ENCODE measurements at places on chromosomes 3 and 15.

DNA sequence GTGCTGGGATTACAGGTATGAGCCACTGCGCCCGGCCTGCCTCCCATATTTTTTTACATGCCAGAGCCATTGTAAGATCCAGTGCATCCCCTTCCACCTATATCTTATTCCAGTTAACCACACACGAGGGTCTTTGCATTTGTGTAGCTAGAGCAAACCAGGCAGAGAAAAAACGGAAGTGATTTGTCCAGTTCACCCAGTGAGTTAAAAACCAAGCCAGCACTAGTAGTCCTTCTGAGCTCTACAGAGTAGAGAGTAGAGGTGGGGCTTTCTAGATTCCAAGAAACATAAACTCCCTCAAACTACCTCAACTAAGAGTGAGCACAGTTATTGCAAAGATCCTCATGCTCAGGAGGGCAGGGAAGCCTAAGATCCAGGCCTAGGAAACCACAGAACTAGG lies 34.7 kb downstream of the TMEM158 start:
- DNase-seq, result no peak

GRCh38 chr15:76253691-76254473 lies 57.4 kb downstream of the ETFA start:
- DNase-seq, result no peak

DNA sequence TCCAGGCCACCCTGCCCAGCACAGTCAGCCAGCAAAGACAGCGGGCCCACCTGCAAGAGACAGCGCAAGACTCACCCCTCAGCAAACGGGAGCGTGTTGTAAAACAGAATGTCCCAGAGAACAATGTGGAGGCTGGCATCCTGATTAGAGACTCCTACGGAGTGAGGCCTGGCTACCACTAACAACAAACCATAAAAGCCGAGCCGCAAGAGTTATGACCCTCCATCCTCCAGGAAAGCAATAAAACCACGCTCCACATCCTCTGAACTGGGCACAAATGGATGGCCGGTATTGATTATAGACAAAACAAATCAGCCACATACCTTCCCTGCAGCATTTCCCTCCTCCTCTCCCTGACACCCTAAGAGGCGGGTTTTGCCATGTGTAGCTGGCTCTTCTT lies 75.8 kb upstream of the LIPC start:
- no peak for DNase-seq

GRCh38 chr3:182906036-182906435 lies 74.3 kb downstream of the DCUN1D1 start:
- DNase-seq, result no peak

DNA sequence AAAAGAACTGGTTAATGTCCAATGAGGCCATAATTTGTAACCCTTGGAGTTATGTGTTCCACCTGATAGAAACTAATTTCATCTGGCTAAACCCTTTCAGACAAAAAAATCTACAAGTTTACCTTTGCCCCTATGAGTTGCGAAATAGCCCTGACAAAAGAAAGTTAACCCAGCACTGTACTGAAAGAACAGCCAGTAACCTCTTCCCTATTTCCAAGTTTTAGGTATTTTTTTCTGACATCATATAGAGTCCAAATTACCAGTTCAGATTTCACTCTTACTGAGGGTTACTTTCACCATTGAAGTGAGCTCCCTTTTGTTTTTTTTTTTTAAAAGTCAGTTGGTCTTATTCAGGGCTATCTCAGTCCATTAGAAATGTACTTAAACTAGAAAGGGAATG lies 42.8 kb upstream of the PTPRG start:
- no peak for DNase-seq

GRCh38 chr3:134483195-134483900 lies 2.4 kb downstream of the ANAPC13 start:
- DNase-seq, result no peak

DNA sequence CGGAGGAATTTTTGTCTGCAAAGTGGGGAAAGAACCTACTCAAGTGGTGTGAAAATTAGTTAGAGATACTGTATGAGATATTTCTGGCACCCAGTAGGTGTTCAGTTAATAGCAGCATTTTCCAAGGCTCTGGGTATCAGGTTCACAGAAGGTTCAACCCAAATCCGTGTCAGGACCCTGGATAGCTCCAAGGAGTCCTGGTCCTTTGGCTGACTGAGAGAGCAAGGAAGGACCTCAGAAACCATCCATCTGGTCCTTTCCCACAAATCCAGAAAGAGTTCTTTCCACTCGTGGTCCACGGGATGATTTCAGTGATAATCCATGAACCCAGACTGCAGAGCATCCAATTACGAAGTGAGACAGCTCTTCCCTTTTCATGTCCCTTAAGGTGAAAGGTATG lies 51.4 kb downstream of the SLC6A11 start:
- no peak for DNase-seq

DNA sequence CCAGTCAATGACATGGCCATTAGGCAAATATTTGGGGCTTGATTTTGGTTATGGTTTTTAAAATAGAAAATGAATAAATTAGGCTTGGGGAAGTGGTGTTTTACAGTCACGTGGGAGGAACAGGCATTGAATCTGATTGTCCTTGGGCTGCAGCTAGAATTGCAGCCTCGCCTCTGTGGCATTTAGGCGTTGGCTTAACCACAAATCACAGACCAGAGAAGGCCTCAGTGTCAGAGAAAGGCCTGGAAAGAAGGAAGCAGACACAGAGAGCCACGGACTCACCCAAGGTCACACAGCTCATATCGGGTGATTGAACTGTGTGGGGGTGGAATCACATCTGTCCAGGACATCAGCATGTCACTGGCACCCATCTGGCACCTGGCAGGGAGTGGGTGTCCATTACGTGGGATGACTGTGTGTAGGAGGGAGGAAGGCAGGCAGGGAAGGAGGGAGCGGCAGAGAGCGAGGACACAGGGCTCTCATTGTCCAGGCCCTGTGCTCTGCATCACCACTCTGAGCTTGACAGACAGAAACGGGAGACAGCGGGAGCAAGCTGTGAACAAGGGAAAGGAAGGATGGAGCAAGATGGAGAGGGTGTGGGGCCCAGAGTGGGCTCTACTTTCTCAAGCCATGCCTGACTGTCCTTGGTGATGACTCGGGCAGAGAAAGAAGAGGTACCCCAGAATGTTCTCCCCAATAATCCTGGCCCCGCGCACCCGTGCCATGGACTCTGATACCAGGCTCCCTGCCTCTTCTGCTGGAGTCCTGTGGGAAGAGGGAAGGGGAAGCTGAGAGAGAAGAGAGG lies 186.4 kb downstream of the FAM43A start:
- no peak for DNase-seq

DNA sequence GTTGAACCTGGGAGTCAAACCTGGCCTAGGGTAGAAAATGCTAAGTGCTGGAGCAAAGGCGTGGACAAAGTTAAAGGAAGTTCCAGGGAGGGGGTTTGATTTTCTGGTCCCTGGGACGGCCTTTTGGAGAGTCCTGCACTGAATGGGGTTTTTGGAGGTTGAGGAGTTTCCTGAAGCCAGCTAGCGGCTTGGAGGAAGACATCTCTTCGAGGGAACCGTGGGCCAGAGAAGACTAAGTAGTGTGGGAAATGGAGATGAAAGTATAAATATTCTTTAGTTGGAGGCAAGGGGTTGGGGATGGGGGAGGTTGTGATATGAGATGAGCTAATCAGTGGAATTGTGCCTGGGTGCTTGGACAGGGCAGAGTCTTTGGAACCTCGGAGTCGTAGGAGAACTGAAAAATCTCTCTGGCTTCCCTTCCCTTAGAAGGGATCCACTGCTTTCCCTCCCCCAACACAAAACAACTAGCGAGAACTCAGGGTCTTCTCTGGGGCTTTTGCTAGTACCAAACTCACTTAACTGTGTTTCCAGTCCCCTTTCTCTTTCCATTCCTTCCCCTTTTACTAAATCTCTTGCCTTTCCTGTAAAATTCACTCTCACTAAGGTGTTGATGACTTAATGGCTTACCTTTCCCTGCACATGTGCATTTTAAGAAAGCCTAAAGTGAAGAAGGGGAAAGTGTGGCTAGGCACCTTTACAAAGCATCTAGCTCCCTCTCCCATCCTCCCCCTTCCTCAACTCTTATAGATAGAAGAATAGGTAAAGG lies 1.0 kb downstream of the LPP start:
- DNase-seq, result no peak

DNA sequence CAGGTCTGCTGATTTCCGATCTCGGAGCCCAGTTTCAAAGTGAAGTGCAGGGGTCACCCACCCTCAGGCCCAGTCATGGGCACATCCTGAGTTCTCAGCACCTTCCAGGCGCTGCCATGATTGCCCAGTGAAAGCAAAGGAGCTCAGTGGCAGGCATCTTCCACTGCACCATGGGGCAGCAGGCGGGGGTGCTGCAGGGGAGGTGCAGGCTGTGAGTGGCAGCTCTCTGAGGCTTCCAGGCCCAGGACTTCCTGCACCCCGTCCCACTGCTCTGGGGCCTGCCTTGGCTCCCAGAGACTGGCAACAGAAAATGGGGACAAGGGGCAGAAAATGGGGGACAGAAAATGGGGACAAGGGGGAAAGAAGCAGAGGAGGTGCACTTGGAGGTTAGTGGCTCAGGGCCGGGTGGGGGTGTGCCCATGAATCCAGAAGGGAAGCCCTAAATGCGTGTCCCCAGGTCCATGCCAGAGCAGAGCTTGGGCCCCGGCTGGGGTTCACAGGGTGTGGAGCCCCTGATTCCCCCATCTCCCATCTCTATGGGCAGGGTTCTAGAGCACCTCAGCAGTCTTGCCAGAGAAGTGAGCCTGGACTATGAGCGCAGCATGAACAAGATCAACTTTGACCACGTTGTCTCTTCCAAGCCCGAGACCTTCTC lies 28.0 kb downstream of the DNAH1 start:
- no peak for DNase-seq

DNA sequence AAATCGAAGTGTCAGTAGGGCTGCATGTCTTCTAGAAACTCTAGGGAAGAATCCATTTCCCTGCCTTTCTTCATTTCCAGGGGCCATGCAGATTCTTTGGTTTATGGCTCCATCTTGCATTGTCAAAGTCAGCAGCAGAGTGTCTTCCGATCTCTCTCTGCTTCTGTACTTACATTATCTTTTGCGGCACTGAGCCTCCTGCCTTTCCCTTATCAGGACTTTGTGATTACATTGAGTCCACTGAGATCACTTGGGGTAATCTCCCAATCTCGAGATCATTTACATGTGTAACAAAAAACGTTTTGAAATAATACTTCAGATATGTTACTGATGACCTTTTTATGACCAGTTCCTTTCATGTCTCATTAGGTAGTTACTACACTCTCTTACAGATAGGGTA lies 695.9 kb downstream of the NSUN3 start:
- no peak for DNase-seq

DNA sequence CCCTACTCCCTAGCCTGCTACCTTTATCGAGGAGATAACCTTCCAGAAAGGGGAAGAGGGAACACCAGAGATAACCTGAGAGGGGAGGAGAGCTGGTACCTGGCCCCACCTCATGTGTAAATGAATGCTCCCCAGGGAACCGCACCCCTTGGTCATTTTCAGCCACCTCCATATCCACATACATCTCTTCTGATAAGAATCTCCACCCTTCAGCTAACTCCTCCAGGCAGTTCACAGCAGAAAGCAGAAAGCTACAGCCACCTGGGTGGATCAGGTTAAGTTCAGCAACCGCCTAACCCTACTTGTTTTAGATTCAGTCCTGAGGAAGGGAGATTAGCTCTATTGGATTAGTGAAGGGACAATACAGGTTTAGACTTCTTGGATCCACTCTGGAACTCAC lies 38.0 kb upstream of the TIMP4 start:
- DNase-seq, result no peak

DNA sequence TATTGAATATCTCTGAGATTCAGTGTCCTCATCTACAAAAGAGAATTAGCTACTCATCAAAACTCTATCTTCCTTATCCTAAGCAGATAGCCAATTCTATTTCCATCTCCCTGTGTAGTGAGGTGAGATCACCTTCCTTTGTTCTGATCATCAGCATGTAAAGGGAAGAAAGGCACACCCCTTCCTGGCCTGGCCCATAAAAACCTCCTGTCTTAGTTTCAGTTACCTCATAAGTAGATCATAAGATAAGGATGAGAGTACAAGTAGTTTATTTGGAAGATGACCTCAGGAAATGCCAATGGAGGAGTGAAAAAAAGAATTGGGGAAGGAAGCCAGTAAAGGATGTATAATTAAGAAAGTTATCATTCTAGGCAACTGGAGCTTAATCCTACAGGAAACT lies 114.5 kb upstream of the GADL1 start:
- DNase-seq, result no peak

DNA sequence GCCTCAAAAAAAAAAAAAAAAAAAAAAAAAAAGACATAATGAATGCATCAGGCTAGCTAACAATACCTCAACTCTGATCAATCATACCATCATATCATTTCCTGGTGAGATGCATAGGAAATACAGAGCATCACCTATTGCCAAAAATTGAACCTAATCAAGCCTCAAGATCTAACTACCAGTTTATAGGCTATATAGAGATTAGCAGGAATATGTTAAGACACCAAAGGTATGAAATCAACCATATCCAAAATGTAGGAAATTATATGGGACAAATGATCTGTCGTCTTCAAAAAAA lies 387 bp upstream of the VPS33B start:
- no peak for DNase-seq

GRCh38 chr3:171173736-171174135 lies 147.2 kb upstream of the SLC2A2 start:
- DNase-seq, result no peak

DNA sequence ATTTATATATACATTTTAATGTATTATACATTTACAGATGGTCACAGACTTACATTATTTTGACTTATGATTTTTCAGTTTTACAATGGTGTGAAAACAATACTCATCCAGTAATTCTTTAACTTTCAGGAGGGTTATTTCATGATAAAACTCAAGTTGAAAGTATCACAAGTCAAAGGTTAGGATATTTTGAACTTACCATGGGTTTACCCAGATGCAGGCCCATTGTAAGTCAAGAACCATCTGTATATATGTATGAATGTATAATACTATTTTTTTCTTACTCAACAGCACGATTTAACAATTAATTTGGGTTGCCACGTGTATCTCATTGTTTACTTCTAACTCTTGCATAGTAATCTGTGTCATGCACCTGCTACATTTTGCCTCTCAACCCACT lies 1002.0 kb downstream of the OTOL1 start:
- DNase-seq, result no peak

DNA sequence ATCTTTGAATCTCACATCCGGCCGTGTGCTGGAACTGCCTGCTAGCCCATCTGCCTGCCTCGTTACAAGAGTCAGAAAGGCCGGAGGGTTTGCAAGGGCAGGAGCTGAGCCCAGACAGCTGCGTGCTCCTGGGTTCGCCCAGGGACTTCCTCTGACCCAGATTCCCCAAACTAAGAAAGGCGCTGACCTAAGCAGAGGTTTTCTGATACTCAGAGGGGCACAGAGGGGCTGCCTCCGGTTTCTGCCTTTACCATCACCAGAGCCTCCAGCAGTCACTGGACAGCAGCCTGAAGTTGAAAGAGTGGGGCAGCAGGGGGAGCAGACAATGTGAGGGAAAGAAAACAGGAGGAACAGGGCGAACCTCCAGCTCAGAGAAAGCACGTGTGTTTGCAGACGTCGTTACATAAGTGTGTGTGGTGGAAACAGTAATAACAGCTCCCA lies 33.4 kb upstream of the RAD18 start:
- no peak for DNase-seq

All from DMS79 treated with DMSO at 0.1 percent for 48 hours (cell line).